ENCODE measurements at places on chromosomes 6 and 20. TPM values are rescaled to one million over a fixed set of nuclear protein-coding genes. Genes with fewer than 3 reads are reported as not detected.

Gene EDN3
- not detected for total RNA-seq

Gene PSORS1C1
- 0.88 TPM for total RNA-seq

Gene CRYBG1
- total RNA-seq: 74.4 TPM

Gene DDX43
- total RNA-seq: not detected

Gene METTL24
- not detected for total RNA-seq

Gene TCF15
- total RNA-seq: not detected
